NCI-H1417 (cell line): ENCODE measurements at places on chromosomes 16 and 17.

GRCh38 chr17:4584917-4585637 lies 748 bp downstream of the SMTNL2 start:
- DNase-seq = no peak

DNA sequence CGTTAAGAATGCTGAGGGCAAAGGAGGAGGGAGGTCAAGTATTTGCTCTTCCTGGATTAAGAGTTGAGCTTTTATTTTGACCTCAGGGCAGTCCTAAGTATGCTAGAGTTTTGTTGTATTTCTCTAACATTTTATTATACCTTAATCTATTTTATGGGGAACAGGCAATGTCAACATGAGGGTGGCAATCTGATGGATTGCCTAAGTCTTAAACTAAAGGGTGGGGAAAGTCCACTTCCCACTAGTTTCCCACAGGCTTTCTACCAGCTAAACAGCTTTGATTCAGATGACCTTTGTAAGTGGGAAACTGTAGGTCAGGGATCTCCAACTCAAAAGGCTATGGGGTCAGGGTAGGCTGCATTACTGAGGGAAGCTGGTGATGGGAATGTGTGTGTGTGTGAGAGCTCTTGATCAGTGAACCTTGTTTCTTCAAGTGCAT lies 24.9 kb downstream of the HSD17B2 start:
- no peak for DNase-seq

GRCh38 chr17:360092-360750 lies 7.6 kb upstream of the RPH3AL start:
- no peak for DNase-seq

DNA sequence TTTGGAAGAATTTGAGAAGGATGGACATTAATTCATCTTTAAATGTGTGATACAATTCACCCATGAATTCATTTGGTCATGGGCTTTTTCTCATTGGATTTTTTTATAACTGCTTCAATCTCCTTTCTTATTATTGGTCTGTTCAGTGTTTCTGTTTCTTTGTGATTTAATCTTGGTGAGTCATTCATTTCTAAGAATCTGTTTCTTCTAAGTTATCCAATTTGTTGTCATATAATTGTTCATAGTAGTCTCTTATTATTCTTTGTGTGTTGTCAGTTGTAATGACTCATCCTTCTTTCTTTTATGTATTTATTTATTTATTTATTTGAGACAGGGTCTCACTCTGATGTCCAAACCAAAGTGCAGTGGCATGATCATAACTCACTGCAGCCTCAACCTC lies 146.1 kb upstream of the ZNF267 start:
- DNase-seq = no peak

DNA sequence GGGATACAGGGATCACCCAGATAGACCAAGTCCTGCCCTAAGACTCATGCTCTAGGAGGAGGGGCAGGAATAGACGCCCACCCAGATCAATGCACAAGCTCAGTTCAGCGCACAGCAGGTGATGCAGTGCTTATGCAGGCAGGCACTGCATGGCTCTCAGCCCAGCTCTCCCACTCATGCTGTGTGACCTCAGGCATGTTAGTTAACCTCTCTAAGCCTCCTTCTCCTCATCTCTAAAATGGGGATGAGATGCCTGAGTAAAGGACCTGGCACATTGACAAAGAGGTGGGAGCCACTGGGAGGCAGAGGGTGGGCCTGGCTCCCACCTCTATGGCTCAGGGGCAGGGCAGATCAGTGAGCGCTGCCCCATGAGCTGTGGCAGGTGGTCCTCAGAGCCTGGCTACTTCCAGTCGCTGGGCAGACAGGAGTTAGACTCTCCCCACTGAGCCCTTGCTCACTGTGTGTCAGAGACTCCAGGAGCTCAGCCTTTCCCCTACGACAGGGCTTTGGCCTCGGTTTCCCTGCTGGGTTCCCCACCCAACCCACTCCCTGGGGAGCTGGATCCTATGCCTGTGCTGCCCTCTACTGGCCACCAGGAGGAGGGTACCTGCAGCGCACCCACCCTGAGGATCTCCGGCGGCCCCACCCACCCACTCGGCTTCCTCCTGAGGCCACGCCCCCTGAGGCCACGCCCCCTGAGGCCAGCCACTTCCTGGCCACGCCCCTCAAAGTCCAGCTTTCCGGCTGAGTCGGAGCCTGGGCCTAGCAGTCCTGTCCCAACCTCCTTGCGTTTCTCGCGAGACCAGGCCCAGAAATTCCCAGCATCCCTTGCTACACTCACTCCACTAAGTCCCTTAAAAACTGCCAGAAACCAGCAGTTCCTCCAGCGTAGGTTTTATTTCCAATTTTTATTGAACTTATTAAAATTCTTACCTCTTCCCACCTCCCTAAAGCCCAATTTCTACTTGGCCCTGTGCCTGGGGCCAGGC lies 196.1 kb downstream of the GSG1L start:
- DNase-seq = peak; percentile 44

GRCh38 chr16:87621976-87622713 lies 19.8 kb downstream of the JPH3 start:
- DNase-seq = no peak

DNA sequence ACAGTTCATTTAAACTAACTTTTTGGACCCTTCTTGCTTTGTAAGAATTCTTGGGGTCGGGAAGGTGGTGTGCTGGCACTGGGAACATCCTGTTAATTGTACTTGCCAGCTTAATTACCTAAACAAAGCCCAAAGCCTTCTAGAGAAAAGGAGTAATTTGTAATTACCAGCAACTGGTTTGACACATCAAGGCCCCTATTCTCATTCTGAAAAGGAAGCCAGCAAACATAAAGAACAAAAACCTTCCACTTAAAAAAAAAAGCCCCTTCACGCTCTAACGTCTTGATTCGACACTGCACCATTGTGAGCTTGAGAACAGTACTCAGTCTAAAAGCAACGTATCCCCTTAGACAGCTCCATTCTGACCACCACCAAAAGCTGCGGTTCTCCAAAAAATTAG lies 74.7 kb upstream of the RPH3AL start:
- no peak for DNase-seq

- no peak for DNase-seq
Measured at GRCh38 chr16:81866820-81867440, 87.8 kb downstream of the PLCG2 start.

DNA sequence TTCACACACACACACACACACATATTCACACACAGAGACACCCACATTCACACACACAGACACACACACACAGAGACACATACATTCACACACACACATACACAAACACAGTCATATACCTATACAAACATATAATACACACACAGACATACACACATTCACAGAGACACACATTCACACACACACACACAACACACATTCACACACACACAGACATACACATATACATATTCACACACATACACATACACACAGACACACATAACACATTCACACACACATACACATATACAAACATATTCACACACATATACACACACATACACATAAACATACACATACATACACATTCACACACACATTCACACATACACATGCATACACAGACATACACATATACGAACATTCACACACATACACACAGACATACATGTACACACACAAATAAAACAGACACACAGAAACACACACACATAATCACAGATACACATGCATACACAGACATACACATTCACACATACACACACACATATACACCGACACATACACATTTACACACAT lies 7.9 kb downstream of the PRCD start:
- no peak for DNase-seq

DNA sequence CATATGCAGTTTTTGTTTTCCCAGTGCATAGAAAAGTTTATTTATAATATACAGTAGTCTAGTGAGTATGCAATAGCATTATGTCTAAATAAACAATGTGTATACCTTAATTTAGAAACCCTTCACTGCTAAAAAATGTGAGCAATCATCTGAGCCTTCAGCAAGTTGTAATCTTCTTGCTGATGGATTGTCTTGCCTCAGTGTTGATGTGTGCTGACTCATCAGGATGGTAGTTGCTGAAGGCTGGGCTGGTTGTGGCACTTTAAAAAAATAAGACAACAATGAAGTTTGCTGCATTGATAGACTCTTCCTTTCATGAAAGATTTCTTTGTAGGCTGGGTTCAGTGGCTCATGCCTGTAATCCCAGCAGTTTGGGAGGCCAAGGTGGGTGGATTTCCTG lies 13.9 kb upstream of the CAPNS2 start:
- no peak for DNase-seq

- DNase-seq = peak; percentile 73
Measured at GRCh38 chr17:48586355-48587258, 3.4 kb downstream of the HOXB3 start.

DNA sequence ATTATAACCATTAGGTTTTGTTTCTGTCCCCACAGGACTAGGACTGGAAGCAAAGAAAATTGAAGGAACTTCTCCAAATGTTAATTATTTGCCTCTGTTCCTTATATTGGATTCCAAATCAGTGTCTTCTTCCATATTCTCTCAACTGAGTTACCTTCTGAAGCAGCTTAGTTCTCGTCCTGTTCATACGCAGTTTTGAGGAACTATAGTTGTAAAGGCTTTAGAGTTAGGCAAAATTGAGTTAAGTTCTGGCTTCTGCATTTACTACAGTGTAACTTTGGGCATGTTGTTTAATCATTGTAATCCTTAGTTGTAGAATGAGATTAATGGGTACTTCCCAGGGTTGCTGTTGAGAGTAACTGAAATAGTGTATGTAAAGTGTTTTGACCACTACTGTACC lies 11.2 kb downstream of the CBFB start:
- no peak for DNase-seq

GRCh38 chr17:57657211-57657610 lies 87.9 kb downstream of the CCDC182 start:
- no peak for DNase-seq

DNA sequence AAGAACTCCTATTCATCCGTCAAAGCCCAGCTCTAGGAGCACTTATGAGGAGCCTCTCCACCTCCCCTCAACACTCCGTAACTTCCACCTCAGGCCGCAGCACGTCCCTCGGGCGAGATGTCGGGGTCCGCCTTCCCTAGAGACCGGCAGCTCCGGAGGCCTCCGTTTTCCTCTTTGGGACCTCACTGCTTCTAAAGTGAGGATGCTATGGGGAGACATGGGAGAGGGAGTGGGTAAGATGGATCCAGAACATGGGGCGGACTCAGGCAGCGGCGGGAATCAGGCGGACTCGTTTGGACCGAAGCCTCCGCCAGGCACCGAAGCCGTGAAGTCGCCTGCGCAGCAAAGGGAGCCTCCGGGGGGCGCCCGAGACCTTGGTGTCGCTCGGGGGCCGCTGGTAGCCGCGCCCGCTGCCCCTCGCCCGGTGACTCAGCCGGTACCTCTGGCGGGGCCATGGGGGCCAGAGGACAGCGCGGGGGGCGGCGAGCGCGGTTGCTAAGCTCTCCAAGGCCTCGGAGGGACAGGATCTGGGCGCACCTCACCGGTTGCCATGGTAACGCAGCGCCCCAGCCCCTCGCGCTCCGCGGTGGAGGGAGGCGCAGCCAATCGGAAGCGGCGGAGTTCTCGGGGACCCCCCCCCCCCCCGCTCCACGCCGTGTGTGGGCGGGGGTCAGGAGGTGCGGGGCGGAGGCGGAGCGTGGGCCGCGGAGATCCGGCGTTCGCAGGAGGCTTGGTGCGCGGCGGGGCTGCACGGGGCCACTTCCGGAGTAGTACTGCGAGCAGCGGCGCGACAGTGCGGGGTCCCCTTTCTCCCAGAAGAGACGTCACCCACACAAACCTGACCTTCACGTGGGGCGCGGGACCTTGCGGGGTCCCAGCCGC lies 1.3 kb upstream of the HIC1 start:
- peak; percentile 9 for DNase-seq

DNA sequence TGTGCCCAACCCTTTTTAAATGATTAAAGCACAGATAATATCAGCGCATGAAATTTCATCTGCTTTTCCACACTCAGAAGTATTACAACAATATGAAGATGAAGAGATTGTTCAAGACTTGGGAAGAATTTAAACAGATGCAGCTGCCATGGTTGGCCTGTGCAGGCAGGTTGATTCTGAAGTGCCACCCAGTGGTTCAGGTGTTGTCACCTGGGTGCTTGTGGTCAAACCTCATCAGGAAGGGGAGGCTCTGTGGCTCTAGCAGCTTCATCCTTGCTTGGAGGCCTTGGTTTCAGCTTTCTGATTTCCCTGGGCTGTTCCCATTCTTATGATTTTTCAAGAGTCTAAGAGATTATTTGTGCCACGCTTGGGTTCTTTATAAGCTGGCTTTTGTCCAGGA lies 22.2 kb upstream of the CLEC18C start:
- DNase-seq = no peak

DNA sequence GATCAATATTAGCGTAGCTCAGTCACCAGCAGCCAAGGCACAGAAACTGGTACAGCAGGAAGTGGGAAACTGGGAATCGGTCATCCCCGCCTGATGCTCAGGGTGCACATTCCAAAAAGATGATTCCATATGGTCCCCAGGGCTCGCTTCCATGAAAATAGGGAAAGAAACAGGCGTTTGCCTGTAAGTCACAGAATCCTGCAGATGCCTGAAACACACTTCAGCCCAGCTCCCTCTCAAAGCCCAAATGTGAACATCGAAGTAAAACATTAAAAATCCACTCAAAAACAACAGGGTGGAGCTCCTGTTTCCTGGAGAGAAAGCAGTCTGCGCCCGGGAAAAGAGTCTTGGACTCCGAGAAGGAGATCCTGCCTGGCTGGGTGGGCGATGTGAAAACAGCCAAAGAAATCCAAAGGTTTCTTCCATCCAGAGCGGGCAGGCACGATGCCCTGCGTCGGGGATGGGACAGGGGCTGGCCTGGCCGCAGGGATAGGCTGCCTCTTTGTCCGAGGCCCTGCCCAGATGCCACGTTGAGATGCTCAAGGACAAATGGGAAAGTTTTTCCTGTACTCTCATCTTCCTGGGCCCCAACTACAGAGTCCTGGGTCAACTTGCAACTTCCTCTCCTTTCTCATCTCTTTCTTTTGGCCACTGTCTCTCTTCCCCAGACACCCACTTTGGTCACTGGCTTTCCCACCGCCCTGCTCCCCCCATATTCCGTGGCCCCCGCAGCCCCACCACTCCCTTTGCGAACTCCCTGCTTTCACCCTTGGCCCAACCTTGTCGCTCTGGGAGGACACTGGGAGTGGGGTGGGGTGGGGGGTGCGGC lies 743 bp downstream of the WIPI1 start:
- DNase-seq = no peak

DNA sequence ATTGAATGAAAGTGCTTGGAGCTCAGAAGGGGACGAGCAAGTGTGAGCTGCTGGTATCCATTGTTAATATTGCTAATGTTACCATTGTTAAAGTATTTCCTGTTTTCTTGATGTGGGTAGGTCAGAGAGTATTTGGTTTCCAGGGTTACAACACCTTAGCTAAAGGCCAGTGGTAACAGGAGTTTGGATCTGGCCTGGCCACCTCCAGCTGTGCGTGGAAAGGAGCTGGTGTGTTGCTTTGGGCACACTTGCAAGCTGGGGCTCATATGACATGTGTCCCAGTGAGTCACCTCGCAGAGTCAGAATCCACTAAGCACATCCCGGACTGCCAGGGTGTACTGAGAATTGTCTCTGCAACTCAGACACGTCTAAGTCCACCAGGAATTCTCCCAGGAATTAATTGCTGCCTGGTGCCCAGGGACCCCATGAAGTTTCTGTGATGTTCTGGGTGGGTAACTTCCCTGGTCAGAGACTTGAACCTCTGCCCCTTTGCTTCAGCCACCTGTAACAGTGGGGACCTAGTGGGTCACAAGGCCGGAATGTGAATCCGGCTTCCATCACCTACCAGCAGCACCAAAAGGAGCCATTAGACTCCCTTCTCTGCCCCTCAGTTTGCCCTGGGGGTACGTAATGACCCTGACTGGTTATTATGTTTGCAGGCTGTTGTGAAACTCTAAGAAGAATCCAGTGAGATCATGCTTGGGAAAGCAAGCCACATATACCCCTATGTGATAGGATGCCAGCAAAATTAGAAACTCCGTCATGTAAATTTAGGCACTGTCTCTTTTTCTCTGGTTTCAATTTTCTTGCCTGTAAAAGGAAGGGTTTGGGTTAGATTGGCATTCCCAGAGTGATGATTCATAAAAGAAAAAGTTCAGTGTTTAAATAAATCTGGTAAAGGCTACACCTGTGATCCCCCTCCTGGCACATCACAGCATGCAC lies 12.8 kb downstream of the SLC6A2 start:
- DNase-seq = no peak
